Stimulated activated CD8-positive, alpha-beta memory T cell treated with anti-CD3 and anti-CD28 coated beads, Interleukin-15, amount 100 ng/mL, for 1 hour (primary cell): ENCODE measurements at places on chromosomes 16 and 17.

- DNase-seq, result no peak
Observed at GRCh38 chr17:30472238-30472890, 4.8 kb upstream of the GOSR1 start.

GRCh38 chr16:53982631-53983042, 278.7 kb downstream of the FTO start:
- DNase-seq, result no peak

DNA sequence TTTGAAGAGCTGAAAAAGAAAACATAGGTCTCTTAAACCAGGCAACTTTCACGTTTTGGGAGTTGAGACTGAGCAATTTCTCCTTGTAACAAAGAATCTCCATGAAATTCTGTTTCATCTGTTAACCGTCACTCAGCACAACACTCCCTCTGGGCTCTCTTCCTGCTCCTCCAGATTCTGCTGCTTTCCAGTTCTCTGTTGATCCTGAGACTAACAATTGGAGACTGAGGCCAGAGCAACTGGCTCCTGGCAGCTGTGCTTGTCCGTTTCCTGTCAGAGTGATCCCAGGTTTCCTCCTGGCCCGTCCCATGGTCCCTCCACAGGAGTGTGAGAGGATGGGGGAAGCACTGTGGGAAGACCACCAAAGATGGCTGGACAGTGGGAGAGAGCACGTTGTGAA, 32.5 kb downstream of the IST1 start:
- DNase-seq, result no peak

DNA sequence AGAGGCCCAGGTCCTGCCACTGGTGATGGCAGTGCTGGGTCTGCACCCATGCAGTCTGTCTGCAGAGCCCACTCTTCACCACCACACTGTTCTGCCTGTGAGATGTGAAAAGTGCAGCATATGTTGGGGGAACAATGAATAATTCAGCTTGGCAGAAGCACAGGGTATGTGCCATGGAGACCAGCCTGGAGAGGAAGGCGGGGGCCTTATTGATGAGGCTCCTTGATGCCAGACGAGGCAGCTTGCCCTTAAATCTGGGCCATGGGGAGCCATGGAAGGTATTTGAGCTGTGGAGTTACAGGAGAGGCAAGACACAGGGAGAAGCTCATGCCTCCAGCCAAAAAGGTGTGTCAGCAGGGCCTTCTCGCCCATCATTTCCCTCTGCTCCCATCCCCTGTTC, 124.7 kb downstream of the C16orf78 start:
- DNase-seq, result no peak

- DNase-seq, result no peak
Observed at GRCh38 chr16:49560004-49560830, 186.6 kb downstream of the C16orf78 start.

DNA sequence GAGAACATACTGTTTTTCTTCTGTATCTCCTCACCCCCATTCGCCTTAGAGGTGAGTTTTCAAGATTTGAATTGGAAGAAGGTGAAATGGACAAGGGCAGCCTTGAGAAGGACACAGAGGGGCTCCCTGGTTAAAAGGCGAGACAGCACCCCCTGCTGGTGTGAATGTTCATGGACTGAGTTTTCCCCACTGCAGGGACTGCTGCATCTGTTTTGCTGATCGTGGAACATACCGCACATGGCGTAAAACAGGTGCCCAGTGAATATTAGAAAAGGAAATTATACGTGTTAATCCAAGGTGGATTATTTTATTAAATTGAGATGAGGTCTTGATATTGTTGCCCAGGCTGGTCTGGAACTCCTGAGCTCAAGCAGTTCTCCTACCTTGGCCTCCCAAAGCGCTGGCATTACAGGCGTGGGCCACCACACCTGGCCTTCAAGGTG, 54.5 kb downstream of the NDE1 start:
- DNase-seq, result peak; percentile 63

DNA sequence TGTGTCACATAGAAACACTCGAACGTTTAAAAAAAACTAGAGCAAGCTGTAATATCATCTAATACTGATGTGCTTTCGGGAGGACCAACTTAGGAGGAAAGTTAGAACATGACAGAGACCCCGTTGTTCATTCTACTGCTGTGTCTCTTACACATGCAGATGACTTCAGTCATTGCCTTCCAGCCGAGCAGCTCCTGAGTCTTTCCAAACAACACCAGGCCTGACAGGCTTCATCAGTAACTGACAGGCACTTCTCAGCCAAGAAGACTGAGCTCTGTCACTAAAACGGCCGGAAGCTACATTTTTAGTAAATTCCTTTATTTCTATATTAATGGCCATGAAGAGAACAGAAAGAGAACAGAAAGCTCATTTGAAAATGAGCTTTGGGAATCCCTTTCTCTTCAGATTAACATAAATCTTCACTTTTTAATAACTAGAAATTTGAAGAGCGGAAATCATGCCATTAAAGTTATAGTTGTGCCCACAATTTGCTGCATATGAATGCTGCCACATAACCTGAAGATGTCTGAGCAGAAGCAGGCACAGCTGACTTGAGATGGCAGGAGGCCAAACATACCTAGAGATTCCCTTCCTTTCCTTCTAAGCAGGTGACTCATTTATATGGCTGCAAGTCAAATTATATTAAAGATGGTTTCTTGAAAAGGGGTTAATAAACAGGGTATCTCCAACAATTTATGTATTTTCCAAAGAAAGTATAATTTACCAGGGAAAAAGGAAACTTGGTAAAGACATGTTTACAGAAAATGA, 148.9 kb downstream of the ITFG1 start:
- DNase-seq, result no peak

- DNase-seq, result no peak
Observed at GRCh38 chr17:63490329-63490728, 13.5 kb downstream of the ACE start.

DNA sequence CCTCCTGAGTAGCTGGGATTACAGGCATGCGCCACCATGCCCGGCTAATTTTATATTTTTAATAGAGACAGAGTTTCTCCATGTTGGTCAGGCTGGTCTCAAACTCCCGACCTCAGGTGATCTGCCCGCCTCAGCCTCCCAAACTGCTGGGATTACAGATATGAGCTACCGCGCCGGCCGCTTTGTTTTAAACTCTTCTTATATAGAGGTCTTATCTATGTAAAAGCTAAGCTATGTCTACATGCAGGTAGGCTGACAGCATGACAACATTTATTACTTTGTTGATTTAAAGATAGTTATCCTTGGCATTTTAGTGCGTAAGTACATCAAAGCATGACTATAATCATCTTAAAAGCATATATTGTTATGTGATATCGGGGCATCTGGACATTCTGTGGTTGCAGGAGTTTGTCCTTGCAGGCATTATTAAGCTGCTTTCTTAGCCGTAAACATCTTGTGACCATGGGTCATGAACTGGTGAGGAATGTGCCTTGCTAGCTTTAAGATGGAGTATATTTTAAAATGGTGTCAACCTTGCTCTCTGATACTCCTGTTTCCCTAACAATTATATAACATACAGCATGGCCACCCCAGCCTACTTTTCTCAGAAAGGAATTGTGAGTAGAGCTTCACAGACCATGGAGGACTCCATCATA, 45.8 kb upstream of the TAOK1 start:
- DNase-seq, result no peak

DNA sequence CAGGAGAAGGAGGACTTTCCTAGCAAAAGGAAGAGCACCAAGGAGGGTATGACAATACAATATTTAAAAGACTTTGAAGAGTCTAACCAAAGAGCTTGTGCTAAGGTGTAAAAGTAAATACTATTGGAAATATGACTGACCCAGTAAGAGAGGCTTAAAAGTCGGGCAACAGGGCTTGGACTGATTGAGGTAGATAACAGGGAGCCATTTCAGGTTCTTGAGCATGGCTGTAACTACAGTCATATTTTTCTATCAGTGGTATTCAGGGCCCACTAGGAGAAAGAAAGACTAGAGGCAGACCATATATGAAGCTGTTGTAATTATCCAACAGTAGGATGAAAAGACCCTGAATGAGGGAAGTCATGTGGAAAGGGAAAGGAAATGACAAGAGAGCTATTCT, 62.3 kb downstream of the SMURF2 start:
- DNase-seq, result no peak

DNA sequence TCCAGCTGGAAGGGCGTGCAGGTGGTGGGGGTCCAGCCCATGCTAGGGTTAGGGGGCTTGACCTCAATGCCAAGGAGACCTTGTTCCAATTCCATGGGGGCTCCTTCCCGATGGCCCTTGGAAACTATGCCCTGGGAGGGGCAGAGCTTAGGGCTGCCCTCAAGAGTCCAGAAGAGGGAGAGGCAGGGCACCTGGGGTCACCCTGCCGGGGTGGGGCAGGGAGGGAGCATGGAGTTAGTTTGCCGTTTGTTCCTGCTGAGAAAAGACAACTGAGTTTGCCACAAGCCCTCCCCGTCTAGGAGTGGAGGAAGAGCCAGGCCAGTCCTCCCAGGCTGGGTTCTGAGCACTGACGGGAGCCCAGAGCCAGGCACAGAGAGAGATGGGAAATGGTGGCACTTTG, 21.4 kb downstream of the MMP15 start:
- no peak for DNase-seq

DNA sequence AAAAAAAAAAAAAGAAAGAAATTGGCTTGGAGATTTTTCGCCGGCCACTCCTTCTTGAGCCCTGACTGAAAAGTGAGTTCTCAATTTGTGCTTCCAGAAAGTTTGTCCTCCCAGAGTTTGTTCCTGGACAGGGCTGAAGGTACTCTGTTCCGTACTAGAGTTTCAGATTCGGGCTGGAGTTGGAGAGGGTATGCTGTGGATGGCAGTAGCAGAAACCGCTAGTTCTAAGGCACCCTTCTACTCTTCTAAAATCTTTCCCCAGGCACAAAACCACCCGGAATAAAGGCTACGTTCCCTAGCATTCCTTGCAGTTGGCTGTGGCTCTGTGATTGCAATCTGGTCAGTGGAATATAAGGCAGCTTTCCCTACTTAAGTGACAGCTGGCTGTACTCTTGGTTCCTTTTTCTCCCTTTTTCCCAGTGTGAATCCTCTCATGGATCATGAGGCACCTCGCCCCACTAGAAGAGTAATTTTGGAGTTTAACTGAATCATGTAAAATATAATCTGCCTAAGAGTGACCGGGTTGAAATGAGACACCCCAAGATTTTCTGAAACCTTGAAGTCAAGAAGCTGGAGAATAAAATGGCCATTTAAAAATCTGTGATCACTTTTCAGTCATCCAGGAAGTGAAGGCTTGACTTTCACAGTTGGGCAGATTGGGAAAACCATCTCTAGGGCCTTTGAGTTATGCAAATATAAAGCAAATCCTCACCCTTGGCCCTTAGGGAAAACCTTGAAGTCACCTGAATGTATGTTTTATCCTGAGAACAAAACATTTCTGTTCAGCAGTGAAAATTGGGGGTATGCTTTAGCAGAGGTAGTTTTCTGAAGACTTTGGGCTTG, 901 bp upstream of the HEATR6 start:
- DNase-seq, result no peak
